ELR (cell line): ENCODE measurements at places on chromosomes 5 and 9.

DNA sequence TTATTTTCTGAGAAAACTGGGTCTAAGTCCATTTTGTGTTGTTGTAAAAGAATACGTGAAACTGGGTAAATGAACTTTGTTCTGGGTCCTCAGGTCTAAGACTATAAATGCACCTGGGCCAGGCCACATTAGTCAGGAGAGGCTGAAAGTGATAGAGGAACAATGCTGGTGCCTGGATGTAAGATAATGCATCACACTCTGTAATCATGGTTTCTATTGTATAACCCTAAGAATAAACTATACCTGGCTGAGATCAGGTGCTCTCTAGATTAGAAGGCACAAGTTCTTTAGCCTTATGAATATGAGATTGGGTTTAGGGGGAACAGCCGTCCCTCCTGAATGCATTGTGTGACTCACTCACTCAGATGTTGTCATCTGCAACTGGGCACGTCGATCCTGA lies 675.5 kb downstream of the HTR1A start:
- no peak for DNase-seq

- DNase-seq = no peak
These were observed 740.9 kb downstream of the DTWD2 start for GRCh38 chr5:118247458-118247857.

GRCh38 chr9:19116107-19116790 lies 11.0 kb downstream of the PLIN2 start:
- DNase-seq = peak; percentile 67

- no peak for DNase-seq
These were observed 522.6 kb downstream of the BNC2 start for GRCh38 chr9:16347886-16348285.

DNA sequence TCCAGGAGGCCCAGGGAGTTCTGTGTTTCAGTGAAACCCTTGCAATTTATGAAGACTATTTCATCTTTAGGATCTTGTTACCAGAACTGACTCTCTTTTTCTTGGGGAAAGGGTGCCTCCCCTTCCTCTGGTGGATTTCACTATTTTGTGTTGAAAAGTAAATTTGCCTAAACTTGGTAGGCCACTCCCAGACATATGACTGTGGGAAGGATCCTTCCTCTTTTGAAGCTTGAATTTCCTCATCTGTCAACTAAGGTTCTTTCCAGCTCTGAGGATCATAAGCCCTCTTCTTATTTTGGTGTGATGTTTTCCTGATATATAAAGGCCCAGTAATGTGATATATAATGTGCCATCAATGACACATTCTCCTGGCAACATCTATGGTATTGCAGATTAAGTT lies 59.1 kb upstream of the ZFAND5 start:
- no peak for DNase-seq

DNA sequence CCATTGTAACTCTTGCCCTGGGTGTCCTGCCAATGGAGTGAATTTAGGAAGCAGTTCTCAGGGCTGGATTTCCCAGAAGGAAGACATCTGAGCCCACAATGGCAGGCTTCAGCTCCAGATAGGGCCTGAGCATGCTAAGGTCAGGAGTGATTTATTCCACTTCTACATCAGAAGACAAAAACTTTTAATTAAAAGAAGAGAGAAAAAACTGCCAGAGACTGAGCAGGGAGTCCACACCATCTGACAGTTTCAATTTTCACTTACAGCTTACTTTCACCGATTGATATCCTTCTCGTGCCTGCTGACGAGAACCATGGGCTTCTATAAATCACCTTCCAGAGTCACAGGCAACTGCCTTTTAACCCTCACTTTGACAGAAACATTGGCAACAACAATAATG lies 228.3 kb upstream of the BRINP1 start:
- no peak for DNase-seq

DNA sequence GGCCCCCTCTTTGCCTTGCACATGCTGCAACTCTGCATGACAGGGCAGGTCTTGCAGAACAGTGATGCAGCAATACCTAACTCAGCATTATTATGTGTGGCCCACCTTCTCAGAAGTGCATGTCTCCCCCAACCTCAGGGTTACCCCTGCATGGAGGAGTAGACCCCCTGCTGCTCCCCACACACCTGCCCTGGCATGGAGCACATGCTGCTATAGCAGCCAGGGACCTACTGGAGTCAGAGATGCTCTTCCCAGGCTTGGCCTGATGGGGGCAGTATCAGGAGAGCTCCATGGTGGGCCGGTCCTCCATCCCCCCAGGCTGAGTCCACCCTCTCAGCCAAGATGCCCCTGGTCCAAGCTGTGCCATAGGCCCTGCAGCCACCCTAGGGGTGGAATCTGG lies 13.2 kb upstream of the BOD1 start:
- DNase-seq = peak; percentile 26

DNA sequence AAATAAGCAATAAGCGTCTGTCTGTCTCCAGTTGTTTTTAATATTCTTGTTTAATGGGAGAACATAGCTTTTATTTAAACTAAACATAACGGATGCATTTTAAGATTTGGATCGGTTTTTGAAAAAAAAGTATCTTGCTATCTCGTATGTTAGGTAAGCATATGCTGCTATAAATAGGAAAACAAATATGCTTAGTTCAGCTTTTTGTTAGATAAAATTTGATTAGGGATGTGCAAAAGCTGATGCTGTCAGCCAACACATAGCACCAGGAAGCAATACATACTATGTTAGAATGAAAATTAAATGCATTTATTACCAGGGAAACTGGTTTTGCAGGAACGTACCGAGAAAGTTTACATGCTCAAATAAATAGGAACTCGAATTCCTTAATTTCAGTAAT lies 843.1 kb upstream of the WWC1 start:
- no peak for DNase-seq

DNA sequence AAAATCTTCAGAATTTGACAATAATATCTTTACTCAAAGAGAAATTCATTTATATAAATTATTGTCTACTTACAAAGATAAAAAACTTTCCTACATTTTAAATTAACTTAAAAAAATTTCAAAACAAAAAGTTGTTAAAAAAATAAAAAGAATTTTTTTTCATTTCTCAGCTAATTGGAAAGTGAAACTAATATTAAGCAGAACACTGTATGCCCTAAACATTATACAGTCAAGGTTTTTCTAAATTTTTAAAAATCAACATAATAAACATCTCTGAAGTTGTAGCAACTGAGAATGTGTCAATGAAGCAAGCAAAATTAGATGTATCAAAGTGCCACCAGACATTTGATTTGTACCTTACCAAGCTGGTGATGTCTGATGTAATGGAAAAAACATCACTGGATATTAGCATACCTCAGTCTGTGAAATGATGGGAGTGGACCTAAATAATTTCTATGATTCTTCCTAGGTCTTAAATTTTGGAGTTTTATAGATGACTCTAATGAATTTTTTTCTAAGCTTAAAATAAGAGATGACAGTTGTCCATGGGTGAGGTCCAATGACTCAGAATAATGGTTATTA lies 290.1 kb downstream of the ADAMTS6 start:
- peak; percentile 16 for DNase-seq

DNA sequence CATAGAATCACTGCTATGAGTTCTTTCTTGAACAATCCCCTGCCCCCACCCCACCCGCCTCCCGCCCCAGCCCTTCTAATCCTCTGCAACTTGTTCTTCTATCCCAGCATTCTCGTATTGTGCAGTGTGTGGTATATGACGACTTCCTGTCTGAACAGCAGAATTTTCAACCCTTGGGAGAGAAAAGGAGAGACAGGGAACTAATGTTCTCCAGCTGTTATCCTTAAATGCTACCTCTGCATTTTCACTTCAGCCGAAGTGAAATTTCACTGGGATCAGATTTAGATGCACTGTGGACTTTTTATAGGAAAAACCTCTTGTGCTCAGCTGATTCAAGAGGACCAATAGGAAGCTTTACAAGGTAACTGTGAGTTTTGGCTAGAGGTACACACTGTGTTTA lies 2.2 kb downstream of the FBXL7 start:
- peak; percentile 56 for DNase-seq

GRCh38 chr9:3032898-3033297 lies 189.0 kb upstream of the PUM3 start:
- DNase-seq = no peak

- no peak for DNase-seq
These were observed 183.5 kb downstream of the GAS1 start for GRCh38 chr9:86763791-86764190.

- DNase-seq = no peak
These were observed 61.7 kb downstream of the PDE8B start for GRCh38 chr5:77272206-77272605.

DNA sequence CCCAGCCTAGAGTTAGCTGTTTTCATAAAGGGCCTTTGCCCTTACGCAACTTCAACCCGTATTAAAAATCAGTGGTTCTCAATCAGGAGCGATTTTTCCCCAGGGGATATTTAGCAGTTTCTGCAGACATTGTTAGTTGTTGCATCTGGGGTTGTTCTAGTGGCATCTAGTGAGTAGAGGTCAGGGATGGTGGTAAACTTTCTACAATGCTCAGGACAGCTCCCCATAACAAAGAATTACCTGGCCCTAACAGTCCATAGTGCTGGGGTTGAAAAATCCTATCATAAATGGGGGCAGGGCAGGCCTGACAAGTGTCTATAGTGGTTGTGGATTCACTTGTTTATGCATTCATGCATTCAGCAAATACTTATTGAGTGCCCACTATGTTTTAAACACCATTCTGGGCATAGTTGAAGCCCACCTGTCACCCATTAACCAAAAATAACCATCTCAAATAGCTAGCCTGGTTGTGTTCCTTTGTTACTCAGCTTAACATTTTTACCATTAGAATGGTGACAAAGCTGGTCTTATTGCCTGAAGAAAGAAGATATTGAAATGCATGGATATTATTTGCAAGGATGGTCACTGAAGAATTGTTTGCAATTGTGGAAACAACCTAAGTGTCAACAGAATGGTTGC lies 15.9 kb upstream of the FGF1 start:
- DNase-seq = no peak

GRCh38 chr5:56671571-56671970 lies 143.8 kb upstream of the MAP3K1 start:
- DNase-seq = peak; percentile 35

GRCh38 chr5:38167562-38167996 lies 90.8 kb upstream of the EGFLAM start:
- no peak for DNase-seq

DNA sequence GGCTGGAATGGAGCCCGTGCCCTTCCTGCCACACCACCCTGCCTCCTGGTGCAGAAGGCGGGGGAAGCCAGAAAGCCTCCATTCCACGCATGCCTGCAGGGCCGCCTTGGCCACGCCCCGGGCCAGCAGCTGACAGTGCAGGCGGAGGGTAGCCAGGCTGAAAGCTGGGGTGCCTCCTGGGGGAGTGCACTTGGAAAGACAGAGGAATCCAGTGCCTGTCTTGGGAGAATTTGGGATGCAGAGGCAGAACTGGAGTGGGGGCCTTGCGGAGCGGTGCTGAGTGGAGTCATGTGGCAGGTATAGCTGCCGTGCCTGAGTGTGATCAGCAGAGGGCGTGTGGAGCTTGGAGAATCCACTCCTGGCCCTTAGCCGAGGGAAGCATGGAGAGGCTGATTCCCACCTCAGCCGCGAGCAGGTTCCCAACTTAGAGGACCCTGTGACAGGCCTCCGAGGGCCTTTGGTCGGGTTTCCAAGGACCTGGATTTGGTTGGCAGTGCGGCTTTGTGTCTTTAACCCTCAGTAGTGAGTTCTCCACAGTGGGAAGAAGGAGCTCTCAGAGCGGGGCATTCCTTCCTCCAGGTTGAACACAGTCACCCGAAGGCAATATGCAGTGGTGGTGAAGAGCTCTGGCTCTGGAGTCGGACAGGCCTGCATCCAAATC lies 9.1 kb upstream of the URM1 start:
- DNase-seq = peak; percentile 89

GRCh38 chr5:138686668-138687067 lies 66.6 kb upstream of the CTNNA1 start:
- peak; percentile 77 for DNase-seq

DNA sequence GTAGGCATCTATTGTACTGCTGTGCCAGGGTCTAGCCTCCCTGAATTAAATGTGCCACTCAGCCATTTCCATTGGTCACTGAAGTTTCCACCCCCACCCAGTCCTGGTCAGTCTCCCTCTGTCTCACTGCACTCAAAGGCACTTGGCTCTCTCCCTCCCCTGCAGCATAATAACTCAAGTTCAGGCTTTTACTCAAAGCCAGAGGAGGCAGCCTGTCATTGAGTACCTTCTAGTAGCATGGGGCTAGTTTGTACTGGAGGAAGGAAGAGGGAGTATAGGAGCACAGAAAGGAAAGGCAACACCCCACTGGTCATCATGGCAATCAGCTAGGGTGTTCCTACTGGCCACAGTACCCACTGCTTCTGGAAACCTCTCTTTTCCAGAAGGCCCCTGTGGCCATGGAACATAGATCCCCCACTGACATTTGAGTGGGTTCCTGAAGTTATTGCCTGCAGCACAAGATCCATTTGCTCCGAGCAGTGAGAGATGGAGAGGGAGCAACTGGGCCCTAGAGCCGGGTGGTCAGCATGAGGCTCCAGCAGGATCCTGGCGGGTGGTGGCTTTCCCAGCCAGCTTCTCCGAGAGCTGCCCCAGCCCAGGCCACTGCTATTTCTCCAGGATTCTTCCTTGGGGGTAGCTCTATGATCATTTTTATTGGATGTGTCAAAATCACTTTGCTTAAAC lies 89.9 kb upstream of the CPEB4 start:
- no peak for DNase-seq

- DNase-seq = no peak
These were observed 10.6 kb downstream of the TAS2R1 start for GRCh38 chr5:9619331-9620092.

- DNase-seq = peak; percentile 8
These were observed 35.8 kb upstream of the CMYA5 start for GRCh38 chr5:79653843-79654242.

DNA sequence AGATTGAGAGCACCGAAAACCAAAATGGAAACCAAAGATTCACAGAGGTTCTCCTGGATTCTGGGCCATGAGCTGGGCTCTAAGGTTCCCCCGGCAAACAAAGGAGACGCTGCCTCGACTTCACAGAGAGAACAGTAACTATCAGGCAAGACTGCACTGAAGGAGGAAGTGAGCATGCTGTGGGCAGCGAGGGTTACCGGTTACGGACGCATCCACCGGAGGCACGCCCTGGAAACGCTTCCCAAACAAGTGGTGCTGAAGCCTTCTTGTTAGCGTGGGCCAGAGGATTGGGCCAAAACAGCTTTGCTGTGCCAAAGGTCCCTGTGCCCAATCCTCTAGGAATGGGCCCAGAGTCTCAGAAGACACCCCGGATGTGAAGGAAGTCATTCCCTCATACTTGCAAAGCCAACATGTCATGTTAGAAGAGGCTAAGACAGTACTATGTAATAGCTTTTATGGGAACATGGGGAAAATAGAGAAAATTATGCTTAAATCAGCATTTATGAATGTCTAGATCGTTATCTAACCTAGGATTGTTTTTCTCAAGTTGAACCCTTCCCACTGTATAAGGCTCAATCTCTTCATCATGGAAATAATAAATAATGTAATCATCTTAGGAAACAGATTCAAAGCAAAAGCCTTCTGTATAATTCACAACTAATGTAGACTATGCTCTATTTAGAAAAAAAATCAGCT lies 145.4 kb downstream of the GABBR2 start:
- DNase-seq = no peak

- no peak for DNase-seq
These were observed 42.1 kb downstream of the GABRA1 start for GRCh38 chr5:161889971-161890370.

GRCh38 chr9:129671519-129671918 lies 6.1 kb downstream of the PRRX2 start:
- DNase-seq = no peak

- DNase-seq = no peak
These were observed 126.0 kb downstream of the SLIT3 start for GRCh38 chr5:169174923-169175322.
